EH (cell line): ENCODE measurements at places on chromosomes 11 and 22.

DNA sequence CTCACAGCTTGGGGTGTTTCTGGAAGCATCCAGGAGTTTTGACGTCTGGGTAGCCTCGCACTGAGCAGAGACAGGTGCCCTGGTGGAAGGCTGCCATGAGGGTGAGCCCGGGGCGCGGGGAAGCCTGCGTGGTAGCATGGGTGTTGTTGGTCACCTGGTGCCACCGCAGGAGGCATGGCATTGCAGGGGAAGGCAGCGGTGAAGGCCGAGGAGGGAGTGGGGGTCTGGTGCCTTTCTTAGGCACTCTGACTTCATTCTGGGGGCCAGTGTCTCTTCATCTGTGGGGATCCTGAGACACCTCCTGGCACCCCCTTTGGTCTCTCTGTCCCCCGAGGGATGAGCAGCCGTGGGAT is 271.2 kb downstream of the TBC1D22A start:
- no peak for DNase-seq

DNA sequence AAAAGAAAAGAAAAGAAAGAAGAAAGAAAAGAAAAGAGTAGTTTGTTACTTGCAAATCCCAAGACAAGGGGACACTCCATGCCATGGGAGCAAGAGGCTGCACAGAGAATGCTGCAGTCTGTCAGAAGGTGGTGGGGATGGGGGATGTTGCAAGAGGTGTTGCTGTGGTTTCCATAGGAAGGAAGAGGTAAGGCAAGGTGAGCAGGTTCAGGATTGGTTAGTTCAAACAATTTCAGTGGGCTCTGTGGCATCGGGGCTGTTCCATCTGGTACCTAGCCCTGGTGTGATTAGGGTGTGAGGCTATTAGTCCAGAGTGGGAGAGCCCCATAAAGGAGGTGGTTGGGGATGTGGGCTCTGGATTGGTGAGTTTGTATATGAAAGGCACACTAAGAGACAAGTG is 172.7 kb downstream of the BCR start:
- no peak for DNase-seq

DNA sequence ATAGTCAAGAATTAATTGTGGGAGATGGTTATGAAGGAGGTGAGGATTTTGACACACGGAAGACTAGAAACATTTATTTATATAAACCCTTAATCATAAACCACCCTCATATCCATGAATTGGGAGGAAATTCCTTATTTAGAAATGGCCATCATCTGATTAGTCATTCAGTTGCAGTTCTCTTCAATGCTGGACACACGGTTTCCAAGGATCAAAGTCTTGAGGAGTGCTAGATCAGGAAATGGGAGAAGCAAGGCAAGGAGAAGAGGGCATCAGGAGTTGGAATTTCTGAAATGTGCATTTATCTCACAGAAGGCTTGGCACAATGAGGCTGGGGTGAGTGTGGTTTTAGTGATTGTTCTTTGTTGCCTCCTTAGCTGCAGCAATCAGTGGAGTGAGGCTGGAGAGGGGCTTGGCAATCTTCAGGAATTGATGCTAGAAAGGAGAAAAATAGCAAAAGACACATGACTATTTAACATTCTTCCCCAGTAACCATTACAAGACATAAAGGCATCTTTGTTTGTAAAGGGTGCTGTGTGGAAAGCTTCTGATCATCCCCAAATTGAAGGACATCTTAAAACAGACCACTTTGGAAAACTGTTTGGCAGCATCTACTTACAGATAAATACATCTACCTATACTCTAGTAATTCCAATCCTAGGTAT is 21.6 kb upstream of the GDPD4 start:
- DNase-seq, result peak; percentile 62

DNA sequence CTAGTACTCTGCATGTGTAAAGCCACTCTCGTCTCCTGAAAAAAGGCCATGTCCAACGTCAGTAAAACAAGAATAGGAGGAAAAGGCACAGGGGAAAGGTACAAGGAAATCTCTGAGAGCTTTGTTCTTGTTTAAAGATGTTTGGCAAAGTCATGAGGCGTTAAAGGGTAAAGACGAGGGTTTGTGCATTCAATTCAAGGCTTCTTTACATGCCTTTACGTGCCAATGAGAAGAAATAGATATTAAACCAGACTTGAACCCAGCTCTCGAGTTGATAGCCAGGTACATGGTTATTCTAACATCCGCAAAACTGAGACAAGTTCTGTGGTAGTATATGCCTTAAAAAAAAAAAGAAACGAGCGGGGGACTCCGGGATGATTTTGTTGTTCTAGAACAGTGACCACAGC is 704 bp upstream of the CFL1 start:
- DNase-seq, result no peak

- no peak for DNase-seq
These were observed 31.4 kb downstream of the OPCML start for GRCh38 chr11:133500936-133501335.

DNA sequence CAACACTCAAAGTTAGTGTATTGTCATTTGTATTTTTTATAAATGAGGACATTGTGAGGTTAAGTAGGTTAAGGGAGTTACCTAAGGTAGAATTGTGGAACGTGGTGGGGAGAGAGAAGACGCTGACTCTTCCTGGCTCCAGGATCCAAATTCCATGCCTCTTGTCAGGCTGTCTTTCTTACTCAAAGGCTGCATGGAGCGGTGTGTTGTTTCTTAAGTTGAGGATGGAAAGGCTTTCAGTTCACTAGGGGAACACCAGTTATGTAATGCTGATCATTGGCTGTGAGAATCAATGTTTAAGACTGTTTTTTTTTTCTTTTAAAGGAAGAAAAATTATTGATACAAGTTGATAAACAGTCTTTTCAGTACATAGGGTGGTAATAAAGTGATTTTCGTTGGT is 2.9 kb downstream of the UBE2L3 start:
- no peak for DNase-seq

GRCh38 chr11:61555051-61555969 is 25.6 kb downstream of the SYT7 start:
- DNase-seq, result no peak

GRCh38 chr11:56624661-56625110 is 10.0 kb upstream of the OR5M1 start:
- peak; percentile 53 for DNase-seq

- DNase-seq, result no peak
These were observed 512.2 kb upstream of the ARHGAP42 start for GRCh38 chr11:100174881-100175280.

GRCh38 chr11:64314805-64315561 is 2.4 kb downstream of the TRMT112 start:
- no peak for DNase-seq
